T-cell (primary cell): ENCODE measurements at places on chromosomes 12 and 14. TPM values are rescaled to one million over a fixed set of nuclear protein-coding genes. Genes with fewer than 3 reads are reported as not detected.

Gene SIX1
- total RNA-seq = not detected

Gene ADAM20
- total RNA-seq = 1.4 TPM

Gene OTOGL
- total RNA-seq = not detected

Gene FOXG1
- total RNA-seq = not detected

Gene TBC1D30
- total RNA-seq = 0.10 TPM

Gene AKAP6
- total RNA-seq = 1.7 TPM

Gene PTGER2
- 38.8 TPM for total RNA-seq

Gene OR4E2
- total RNA-seq = not detected

Gene PRB2
- not detected for total RNA-seq

Gene TRIM9
- total RNA-seq = 0.93 TPM

Gene ATG101
- total RNA-seq = 24.8 TPM

Gene SETD3
- 64.6 TPM for total RNA-seq
